ENCODE measurements at places on chromosomes 12 and 14.

DNA sequence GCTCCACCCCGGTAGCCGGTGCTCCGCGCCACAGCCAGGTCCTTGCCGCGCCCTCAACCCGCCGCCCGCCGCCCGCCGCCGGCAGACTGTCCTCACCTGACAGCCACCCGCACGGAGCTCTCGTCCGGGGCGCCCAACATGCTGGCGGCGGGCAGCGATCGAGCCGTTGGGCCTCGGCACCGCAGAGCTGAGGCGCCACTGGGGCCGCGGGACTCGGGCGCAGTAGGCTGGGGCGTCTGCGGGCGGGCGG lies 164 bp downstream of the KIF21A start:
- DNase-seq: no peak

DNA sequence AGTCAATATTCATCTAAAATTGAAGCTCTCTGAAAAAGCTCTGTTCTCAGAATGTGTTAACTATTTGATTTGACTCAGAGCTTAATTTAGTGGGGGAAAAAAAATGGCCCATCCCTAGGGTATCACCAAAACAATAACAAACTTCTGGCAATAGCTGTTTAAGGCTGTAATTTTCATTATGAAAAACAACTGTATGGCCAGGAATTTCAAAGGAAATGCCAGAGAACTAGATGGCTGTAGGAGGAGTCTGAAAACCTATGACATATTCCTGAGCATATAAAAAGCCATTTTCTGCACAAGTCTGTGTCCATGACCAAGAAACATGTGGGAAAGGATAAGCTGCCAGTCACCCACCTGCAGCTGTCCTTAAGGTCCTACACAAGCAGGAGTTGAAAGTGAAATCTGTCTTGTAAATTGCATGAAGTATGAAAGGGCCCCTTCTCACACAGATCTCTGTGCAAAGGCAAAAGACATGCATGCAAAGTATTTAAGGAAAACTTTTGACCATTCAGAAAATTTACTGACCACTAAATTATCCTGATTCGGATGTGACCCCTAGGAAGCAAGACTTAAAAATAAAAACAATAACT lies 299.1 kb downstream of the BTG1 start:
- no peak for DNase-seq

DNA sequence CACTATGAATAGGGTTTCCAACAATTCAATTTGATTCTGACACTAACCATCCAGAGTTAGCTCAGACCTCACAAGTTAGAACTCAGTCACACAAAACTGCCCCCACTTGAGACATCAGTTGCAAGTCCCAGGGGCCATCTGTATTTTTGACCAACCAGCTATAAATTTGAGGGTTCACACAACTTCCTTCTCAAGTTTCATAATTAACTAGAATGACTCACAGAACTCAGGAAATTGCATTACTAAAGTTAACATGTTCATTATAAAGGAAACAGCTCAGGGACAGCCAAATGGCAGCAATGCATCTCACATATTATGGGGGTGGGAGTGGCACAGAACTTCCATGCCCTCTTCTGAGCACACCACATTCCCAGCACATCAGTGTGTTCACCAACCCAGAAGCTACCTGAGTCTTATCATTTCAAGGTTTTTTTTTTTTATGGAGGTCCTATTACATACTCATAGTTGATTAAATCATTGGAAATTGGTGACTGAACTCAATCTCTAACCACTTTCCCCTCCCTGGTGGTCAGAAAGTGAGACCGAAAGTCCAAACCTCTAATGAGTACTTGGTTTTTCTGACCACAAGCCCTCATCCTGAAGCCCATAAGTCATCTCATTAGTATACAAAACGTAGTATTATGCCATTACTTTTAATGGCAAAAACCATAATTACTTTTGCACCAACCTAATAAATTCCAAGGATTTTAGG lies 1721.5 kb upstream of the SEL1L start:
- no peak for DNase-seq

- no peak for DNase-seq
These were observed 2.8 kb upstream of the ALX1 start for GRCh38 chr12:85277191-85277590.

GRCh38 chr12:105765053-105766014 lies 373.4 kb downstream of the NUAK1 start:
- DNase-seq: no peak

DNA sequence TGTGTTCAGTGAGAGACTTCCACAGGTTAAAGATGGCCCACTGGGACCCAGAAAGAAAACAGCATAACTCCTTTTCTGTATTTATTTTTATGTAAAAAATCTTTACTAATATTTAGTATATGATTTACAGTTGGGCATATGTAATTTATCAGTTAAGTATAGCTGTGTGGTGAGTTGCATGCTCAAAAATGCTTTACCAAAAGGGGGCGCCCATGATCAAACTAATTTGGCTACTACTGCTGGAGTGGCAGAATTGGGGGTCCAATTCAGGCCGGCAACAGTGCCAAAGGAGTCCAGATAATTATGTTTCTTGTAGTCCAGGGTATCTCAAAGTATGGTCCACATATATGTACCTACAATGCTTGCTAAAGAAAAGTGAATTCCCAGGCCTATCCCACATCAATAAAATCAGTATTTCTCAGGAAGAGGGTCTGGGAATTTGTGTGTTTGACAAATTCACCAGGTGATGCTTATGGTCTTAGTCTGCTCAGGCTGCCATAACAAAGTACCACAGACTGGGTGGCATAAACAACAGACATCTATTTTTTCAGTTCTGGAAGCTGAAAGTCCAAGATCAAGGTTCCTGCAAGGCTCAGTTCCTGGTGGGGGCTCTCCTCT lies 152.0 kb downstream of the KTN1 start:
- DNase-seq: no peak

- peak; percentile 69 for DNase-seq
These were observed 28.8 kb downstream of the MAP3K9 start for GRCh38 chr14:70780396-70781075.

DNA sequence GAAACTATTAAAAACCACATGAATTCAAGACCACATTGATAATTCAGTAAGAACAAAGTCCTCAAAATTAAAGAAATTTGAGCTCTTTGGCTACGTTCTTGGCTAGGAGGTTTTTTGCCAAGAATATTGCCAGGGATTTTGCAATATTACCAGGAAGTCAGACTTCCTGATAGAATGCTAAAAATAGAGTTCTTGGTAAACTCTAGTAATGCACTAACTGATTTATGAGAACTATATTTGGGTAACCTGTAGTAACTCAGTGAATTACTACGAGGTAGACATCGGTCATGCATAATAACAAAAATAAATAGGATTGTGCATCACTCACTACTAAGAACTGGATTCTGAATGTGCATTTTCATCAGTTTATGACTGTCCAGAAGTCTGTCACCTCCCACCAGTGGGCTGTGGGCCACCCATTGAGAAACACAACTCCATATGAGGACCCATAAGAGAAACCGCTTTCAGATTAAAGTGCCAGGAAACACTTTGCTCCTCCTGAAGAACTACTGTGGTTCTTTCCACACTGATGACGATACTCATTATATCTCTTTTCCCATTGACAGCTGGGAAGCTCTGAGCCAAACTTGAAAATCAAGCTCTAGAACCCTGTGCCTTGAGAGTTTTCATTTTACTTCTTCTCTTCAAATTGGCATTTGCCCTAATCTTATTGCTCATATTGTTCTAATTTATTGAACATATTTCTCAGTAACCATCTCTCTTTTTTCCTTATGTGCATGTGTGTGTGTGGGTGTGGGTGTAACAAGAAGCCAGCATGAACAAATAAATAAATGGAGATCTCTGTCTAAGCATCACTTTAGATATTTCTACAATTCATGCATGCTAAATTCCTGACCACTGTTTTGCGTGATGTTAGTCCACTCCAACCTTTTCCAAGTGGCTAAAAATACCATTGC lies 116.6 kb downstream of the BCL11B start:
- DNase-seq: no peak

DNA sequence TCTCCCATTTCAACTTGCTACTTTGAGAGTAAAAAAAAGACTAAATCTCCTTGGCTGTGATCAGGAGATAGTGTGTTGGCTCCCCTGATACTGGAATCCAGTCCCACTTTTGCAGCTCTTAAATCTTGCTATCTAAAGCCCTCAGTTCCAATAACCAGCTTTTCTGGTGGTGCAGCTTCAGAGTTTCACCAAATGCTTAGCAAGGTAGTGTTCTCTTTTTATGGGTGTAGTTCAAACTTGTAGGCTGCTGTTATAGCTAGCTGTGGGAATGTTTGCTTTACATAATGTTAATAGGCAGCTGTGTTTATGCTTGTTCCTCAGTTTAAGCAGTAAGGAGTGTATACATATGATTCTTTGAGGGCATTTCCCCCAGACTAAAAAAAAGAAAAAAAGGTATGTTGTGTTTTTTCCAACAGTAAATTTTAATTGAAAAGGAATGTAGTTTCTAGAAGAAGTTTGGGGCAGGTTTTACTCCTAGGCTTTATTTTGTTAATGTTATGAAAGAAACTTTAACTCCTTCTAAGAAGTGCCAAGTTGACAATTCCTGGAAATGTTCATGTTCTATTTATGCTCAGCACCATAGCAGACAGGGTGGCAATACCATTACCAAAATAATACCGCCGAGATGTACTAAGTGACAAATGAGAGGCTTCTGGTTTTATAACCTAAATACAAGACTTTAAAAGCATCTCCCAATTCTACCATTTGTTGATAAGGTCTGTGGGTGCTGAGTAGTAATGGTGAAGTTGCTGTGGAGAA lies 12.1 kb downstream of the CRADD start:
- no peak for DNase-seq
